AG10803 (cell line): ENCODE measurements at places on chromosomes 6 and 20.
A peak's percentile ranks its signal among the peaks of the same experiment; 100 is the strongest.

DNA sequence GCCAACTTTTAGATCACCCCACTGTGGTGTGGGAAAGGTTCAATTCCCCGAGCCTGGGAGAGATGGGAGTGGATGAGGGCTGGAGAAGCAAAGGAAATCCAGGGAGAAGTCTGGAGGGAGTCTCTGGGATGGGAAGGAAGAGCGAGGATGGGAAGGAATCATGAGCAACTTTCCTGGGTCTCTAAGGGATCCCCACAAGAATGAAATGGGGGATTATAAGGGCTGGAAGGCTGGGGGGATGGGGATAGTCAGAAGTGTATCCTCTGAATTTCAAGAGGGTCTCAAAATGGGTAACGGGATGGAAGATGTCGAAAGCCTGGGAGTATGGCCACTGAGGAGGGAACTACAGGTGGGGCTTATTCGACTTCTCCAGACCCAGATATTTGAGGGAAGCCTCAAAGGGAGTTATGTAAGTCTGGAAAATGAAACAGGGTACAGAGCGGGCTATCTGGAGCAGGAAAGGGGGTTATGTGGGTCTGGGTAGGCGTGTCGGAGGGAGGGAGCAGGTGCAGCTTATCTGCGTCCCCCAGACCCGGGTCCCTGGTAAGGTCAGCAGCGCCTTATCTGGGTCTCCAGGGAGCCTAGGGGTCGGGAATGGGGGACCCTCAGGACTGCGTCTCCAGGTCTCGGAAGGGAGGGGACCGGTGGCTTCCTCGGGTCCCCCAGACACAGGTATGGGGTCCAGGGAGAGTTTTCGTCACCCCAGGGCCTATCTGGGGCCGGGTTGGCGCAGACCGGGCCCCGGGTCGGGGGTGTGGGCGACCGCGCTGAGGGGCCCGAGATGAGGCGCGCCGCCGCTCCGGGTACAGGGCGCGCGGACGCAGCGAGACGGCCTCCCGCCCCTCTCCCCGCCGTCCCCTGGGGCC, 550 bp downstream of the PLAGL2 start:
- no peak for DNase-seq

- no peak for DNase-seq
Measured at GRCh38 chr6:84177241-84177640, 50.2 kb downstream of the CEP162 start.

- no peak for DNase-seq
Measured at GRCh38 chr6:64266351-64266821, 630.8 kb downstream of the PHF3 start.

DNA sequence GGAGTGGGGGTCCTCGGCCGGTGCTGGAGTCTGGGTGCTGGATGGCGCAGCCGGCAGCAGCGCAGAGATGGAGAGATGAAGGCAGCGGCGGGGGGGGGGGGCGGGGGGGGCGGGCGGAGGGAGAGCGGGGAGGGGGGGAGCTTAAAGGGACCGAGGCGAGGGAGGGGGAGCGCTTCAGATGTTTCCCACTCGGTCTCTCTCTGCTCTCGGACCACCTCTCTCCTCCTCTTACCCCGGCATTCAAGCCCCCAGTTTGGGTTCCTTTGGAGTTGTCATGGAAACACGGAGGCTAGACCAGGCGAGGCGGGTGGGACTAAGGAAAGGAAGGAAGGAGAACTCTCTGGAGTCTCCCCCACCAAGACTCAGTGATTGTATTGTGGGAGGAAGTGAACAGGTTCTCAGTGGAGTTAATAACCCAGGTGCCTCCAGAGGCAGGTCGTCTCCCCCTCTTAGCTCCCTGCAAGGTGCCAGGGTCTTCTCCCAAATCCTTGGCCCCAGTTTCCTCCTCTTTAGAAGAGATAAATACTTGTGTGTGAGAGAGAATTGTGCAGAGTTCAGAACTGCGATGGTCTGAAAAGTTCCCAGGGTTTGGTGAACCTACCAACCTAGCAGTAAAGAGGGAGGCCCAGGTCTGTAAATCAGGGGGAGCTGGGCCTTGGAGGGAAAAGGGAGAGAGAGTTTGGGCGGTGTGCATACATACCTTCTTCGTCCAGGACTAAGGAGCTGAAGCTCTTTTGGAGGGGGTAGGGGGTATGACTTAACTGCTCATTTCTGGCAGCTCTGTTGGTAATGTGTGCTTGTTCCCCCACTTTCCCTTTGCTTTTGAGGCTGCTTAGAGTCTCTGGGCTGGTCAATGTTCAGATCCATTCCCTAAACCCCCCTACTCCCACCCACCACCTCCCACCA, at the start of gene PRRT1:
PRRT1 (minus strand) TSS at position 77 of the 906 bp plus-strand sequence. CDS start 112 bp downstream, outside the sequence.
- DNase-seq: no peak

GRCh38 chr20:45892828-45893500, 1.8 kb downstream of the CTSA start:
- no peak for DNase-seq

DNA sequence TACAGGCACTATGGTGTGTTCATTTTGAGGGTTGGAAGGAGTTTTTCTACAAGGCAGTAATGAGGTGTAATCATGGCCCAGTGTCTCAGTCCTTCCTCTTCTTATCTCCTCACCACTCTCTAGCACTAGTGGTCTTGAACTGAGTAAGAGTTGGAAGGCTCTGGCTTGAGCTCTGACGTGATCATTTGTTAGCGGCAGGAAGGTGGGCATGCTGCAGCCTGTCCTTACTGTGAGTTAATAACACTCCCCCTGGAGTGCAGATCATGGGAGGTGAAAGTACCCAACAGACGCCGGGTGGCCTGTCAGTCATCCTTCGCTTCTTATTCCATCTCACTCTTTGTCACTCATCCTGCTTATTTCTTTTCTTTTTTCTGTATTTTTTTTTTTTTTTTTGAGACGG, 356.9 kb downstream of the CDKAL1 start:
- DNase-seq: no peak

DNA sequence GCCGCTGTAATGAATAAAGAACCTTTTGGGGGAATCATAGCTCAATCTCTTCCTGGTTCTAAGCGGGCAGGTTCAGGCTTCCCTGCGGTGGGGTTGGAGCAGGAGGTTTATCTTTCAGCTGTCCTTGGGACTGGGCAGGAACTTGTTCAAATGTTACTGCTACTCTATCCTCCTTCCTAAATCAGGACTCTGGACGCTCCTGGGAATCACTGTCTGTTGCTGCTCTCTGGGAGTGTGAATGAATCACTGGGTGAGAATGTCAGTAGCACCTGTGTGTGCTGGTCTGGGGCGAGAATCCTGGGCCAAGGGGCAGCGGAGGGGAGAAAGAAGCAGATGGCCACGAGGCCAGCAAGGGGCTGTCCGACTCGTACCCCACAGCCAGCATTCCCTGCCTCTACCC, 65.4 kb upstream of the ZNFX1 start:
- no peak for DNase-seq

- no peak for DNase-seq
Measured at GRCh38 chr6:157194110-157194509, 129.2 kb downstream of the TMEM242 start.

GRCh38 chr6:137808191-137808590, 58.9 kb upstream of the TNFAIP3 start:
- peak; percentile 68 for DNase-seq

GRCh38 chr6:99091985-99092384, 144.2 kb upstream of the FBXL4 start:
- DNase-seq: no peak

DNA sequence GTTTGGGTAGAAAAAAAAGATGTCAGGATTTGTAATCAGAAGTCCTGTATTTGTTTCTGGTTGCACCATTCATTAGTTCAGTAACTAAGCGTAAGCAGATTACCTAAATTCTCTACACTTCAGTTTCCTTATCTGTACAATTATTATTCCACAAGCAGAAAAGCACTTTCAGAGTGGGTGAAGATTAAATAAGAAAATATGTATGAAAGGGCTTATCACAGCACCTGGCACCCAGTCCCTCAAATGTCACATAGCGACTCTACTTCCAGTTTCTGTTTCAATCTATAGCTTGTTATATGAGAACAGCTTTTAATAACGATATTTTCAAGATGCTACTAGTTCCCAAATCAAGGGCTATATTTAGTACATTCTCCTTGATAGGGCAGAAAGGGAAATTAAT, 31.4 kb downstream of the RGS17 start:
- no peak for DNase-seq

GRCh38 chr6:39453241-39453640, 130.7 kb upstream of the KCNK16 start:
- DNase-seq: peak; percentile 30

DNA sequence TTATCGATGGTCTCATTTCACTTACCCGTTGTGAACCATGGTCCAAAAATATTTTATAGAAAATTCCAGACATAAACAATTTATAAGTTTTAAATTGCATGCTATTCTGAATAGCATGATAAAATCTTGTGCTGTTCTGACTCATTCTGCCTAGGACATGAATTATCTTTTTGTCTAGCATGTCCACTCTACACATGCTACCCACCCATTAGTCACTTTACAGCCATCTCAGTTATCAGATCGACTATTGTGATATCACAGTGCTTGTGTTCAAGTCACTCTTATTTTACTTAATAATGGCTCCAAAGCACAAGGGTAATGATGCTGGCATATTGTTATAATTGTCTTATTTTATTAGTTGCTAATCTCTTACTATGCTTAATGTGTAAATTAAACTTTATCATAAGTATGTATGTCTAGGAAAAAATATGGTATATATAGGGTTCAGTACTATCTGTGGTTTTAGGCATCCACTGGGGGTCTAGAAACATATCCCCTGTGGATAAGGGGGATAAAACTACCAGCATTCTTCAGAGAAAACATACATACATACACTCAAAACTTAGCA, 252.0 kb upstream of the HTR1E start:
- no peak for DNase-seq

DNA sequence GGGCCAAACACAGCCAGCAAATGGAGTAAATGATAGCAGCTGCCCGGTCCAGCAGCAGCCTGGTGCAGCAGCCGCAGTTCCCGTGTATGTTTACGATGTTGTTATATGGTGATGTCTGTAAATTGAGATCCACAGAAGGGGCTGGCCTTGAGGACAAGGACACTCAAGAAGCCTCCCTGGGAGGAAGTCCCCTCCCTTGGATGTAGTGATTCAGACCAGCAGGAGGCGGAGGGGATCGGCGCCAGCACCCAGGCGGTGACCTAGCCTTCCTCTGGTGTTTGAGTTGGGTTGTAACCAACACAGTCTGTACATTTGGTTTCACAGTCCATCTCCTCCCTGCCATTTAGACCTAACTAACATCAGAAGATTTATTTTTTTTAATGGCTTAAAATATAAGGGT, 187.8 kb downstream of the SYNDIG1 start:
- DNase-seq: no peak

GRCh38 chr6:89284963-89285735, 29.9 kb downstream of the GABRR2 start:
- no peak for DNase-seq

DNA sequence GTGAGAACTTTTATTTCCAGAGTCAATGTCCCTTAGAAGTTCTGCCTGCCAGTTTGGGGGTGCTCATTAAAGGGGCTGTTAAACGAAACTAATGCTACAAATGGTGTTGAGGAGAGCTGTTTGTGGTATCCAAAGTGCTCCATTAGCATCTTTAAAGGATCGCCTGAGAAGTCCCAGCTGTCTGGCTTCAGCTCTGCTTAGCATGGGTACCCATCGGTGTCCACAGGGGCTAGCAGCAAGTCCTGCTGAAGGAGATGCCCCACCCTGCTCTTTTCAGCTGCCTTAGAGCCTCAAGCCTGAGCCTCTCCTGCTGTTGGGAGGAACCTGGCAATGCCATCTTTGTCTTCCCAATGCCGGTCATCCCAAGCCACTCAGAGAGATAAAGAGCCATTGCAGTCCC, 111.1 kb downstream of the FOXO3 start:
- no peak for DNase-seq

- DNase-seq: no peak
Measured at GRCh38 chr6:108171291-108171917, 5.6 kb downstream of the NR2E1 start.

GRCh38 chr6:54981276-54981609, 134.7 kb downstream of the FAM83B start:
- no peak for DNase-seq

GRCh38 chr20:62548471-62548870, 72.7 kb upstream of the GATA5 start:
- DNase-seq: no peak

- DNase-seq: peak; percentile 68
Measured at GRCh38 chr20:45290677-45291355, 15.8 kb upstream of the RBPJL start.

DNA sequence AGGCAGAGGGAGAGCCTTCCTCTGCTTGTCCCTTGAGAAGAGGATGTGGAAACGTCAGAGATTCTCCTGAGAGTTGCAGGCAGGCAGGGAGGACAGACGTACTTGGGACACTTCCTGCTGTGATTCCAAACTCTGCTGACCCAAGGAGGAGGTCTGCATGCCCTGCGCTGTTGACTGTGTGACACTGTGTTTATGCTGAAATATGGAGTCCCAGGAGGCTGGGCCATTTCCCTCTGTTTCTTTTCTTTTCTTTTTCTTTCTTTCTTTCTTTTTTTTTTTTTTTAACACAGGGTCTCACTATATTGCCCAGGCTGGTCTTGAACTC, 63.5 kb upstream of the BHLHE23 start:
- no peak for DNase-seq

DNA sequence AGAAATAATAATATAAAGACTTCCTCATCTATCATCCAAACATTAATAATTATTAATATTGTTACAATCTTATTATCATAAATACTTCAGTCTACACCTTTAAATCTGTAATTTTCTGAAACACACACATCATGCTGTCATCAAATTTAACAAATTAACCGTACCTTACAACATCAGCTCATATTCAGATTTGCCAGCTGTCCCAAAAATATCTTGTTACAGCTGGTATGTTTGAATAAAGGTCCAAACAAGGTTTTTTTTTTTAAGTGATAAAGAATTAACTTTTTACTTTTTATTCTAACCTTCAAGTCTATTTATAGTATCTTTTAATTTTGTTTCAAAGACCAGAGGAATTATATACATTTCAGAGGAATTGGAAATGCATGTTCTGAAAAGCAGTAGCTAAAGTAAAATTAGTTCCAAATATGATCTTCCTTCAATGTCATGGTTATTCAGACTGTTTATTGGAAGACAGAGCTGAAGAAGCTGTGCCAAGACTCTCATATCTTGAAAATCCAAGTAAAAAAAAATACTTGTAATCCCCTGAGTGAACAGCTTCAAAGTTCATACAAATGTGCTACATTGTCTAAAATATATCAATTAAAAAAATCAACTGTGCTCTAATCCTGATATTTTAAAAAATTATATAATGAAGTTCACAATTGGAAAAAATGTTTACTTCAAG, 161.7 kb upstream of the BMP5 start:
- no peak for DNase-seq
